ENCODE measurements at places on chromosomes 4 and X.

DNA sequence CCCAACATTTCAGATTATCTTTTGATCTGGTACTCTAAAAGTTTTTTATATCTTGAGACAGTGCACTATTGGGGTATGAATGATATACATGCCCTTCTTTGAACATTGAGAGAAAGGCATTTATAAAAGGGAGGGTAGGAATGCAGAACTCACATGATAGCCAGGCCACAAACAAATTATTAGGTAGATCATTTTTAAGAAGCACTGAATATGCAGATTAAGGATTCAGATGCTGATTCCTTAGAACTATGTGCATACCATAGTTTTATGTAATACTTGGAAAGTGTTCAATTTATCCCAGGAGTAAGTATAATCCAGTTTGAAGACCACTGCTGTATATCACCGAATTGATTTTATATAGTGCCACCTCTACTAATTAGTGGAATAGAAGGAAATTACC lies 18.6 kb downstream of the CEP135 start:
- no peak for DNase-seq

DNA sequence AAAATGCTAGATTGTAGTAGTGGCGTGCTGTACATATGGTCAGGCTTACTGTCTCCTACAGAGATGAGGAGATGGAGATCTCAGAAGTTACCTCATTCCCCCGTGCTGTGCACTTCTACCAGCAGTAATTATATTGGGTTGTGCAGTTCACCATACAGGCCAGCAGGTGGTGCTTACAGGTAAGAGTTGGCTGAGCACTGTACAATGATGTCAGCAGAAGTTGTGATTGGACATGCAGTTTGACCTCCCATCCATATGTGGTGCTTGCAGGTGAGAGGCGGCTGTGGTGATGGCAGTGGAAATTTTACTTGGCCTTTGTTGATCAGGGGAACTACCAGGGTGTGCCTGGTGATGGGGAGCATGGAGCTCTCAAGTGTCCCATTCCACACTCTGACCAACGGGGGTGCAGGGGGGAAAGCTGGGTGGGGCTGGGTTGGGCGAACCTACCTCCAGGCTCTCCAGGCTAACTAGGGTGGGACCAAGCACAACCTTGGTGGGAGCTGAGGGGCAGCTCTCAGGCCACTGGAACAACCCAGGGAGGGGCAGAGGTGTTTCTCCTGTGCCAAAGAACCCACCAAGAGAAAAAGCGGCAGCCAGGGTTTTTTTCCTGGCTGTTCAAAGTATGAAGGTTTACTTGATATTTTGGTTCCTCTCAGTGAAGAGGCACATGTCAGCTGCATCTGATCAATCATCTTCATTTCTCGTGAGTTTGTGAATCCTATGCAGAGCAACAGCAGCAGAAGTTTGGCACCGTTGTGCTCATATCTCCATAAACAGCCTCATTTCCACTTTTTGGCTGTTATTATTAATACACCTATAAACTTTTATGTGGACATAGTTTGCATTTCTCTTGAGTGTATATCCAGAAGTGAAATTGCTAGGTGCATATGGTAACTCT lies 73.8 kb upstream of the FREM3 start:
- DNase-seq: no peak

GRCh38 chr4:32597354-32597753 lies 1877.2 kb downstream of the PCDH7 start:
- no peak for DNase-seq

GRCh38 chrX:6225288-6225910 lies 3.3 kb downstream of the NLGN4X start:
- DNase-seq: no peak

GRCh38 chrX:67614423-67614822 lies 70.6 kb downstream of the AR start:
- DNase-seq: no peak

- no peak for DNase-seq
These were observed 10.3 kb downstream of the CENPI start for GRCh38 chrX:101108284-101108683.

GRCh38 chr4:74098427-74098994 lies 484 bp downstream of the CXCL2 start:
- no peak for DNase-seq

DNA sequence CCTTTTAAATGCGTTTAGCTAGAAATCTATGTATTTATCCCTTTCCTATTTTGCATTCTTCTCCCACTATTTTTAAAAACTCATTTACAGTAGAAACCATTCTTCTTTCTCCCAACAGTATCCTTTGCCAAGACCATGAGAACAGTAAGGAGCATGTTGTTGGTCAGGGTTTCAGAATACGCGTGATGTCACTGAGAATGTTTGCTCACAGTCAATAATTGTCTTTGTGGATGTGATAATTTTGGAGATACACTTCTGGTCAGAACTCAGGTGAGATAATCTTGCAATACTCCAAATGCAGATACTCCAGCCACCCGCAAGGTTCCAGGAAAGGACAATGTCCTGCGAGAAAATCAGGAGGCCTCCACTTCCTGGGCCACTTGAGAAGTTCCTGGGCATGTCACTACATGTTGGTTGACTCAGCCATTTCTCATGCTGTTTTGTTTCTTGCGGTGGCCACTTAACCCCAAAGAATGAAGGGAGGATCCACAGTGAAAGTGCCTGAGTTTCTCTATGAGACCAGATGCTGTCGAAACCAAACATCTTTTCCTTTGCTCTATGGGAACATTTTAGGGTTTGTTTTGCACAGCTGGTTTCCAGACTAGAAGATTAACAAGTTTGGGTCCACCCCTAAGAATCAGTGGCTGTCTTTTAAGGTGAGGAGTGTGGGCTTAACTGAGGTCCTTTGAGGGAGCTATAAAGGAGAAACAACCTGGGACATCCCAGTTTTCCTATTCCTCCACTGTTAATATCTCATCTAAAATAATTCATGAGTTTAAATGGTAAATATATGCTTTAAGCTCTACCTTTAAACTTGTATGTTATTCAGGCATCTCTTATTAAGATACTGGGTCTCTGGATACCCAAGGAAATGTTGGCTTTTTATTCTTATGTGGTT lies 116.0 kb downstream of the SOWAHB start:
- DNase-seq: no peak

DNA sequence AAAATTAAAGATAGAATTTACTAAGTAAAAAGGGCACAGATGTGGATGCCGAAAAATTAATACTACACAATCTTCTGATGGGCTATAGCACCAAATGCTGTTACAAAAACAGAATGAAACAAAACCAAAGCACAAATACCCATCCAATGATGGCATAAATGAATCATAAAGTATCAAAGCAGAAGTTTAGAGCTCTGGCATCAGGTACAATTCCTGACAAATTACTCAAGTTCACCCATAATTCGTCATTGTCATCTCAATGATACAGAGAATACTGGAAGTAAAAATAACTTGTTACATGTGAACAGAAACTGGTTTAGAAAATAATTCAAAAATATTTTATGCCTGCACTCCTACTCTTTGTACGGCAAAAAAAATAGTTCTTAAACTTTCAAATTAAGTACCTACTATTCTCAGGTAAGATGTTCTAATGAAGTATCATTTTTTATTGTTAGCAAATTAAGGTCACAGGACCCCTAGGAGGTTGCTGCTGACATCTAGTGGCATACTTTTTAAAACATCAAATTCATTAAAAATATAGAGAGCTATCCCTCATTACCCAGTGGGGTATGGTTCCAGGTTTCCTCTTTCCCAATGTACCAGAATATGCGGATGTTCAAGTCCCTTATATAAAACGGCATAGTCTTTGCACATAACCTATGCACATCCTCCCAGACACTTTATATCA lies 126.1 kb downstream of the INPP4B start:
- DNase-seq: no peak

- DNase-seq: no peak
These were observed 5.1 kb downstream of the AFF1 start for GRCh38 chr4:86939729-86940575.

GRCh38 chr4:71526637-71527406 lies 188.0 kb downstream of the SLC4A4 start:
- DNase-seq: no peak
